ENCODE measurements at places on chromosomes 12 and 14.
A peak's percentile ranks its signal among the peaks of the same experiment; 100 is the strongest.

- DNase-seq: no peak
Observed at GRCh38 chr12:71639341-71639760, 24.3 kb downstream of the ZFC3H1 start.

GRCh38 chr12:66587912-66588311 is 91.0 kb downstream of the GRIP1 start:
- no peak for DNase-seq

DNA sequence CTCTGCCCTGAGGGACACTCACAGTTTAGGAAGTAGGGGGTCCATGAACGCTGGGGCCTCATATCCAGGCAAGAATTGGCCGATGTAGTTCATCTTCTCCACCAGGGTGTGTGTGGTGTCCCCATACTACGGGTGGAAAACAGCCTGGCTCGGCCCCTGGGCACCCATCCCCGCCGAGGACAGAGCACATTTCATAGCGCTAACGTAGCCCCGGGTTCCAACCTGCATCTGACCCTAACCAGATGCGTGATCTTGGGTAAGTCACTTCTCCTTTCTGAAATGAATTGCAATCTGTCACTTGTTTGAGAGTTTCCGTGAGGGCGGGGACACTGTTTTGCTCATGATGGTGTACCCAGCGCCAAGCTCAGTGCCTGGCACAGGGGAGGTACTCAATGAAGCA is 9.0 kb downstream of the HPD start:
- DNase-seq: no peak

GRCh38 chr12:131755305-131756113 is 44.6 kb downstream of the SFSWAP start:
- DNase-seq: no peak

DNA sequence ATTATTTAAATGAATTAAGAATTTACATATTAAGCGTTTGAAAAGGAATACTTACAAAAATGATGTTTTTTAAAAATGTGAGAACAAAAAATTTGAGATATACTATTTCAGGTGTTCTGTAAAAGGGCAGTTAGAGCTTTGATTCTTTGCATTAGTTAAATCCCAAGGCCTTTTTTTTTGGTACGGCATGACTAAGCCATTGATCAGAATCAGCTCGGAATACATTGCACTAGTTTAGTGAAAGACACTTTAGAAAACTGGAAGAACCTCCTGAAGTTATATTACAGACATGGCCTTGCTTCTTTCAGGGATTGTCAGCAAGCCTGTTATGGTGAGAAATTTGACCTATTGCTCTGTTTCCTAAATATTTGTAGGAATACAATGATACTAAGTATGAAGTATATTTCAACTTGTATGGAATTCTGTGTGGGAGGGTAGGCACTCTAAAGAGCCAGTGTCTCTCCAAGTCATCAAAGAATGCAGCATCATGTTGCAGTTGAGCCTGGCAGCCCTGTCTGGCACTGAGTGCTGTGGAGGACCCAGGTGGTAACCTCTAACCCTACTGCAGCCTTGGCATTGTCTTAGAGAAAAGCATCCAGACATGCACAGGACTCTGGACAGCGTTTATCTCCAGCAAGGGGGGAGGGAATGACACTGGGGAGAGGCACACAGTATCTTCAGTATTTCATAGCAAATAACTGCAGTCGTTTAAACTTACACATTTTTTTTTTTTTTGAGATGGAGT is 1.5 kb downstream of the KLC1 start:
- no peak for DNase-seq

DNA sequence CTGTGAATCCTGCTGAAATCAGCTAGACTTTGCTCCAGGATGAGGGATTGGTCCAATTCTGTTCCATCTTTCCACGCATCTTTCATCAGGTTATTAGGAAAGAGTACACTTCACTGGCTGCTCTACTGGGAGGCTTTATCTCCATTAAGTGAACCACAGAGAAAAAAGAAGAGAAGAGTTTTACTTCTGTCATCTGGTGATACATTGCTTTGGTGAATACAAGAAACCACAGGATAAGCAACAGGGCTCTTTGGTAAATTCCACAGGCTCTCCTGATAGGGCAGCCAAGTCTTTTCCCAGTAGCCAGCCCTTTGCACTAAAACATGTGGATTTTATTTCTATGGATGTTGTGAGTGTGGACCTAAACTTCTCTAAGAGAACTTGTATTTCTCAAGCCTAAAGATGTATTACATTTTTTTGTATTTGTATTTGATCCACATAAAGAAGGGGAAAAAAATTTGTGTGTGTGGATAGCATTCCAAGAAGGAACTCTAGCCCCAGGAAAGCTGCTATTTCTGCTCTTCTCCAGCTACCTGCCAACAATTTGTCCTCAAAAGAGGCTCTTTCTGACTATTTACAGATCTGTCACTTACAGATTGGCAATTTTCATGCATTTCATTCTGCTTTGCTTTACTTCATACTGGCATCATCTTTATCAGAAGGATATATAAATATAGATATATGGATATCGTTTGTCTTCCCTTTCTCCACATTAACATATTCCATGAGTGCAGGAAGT is 1117.6 kb upstream of the TMEM132C start:
- DNase-seq: no peak

DNA sequence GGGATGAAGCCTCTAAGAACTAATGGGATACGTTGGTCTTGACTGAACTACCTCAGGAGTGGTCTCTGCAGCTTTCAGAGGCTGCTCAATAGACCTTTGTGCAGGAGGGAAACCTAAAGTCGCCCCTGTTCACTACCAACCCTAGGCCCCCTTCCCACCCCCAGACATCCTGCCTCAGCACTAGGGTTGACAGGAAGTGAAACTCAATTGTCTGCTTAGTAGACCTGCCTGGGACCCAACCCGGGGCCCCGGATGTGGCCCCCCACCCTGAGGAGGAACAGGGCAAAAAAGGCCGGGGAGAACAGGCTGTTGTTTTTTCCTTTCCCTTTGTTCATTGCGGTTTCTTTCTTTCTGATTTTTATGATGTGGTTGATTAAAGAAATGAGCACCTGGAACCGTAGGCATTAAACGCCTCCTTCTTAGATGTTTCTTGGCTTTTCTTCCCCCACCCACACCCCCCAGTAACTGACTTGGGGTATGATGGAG is 1.6 kb upstream of the DGKA start:
- peak; percentile 90 for DNase-seq

- no peak for DNase-seq
Observed at GRCh38 chr12:91785655-91786498, 359.8 kb downstream of the BTG1 start.

- DNase-seq: no peak
Observed at GRCh38 chr12:52828156-52828555, 6.0 kb downstream of the KRT79 start.

GRCh38 chr14:43789458-43789857 is 717.6 kb downstream of the FSCB start:
- no peak for DNase-seq

DNA sequence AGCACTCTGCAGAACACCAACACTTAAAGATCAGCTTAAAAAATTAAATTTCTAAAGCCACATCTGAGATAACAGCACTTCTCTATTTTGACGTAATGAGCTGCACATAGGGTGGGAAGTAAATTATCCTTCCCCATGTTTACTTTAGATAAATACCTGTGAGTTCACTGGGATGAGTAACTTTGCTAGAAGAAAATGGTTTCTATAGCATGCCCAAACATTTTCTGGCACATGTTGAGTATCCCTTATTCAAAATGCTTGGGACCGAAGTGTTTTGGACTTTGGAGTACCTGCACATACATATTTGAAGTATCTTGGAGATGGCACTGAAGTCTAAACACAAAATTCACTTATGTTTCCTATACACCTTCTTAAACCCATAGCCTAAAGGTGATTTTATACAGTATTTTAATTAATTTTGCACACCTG is 6.6 kb downstream of the SLC38A2 start:
- no peak for DNase-seq

DNA sequence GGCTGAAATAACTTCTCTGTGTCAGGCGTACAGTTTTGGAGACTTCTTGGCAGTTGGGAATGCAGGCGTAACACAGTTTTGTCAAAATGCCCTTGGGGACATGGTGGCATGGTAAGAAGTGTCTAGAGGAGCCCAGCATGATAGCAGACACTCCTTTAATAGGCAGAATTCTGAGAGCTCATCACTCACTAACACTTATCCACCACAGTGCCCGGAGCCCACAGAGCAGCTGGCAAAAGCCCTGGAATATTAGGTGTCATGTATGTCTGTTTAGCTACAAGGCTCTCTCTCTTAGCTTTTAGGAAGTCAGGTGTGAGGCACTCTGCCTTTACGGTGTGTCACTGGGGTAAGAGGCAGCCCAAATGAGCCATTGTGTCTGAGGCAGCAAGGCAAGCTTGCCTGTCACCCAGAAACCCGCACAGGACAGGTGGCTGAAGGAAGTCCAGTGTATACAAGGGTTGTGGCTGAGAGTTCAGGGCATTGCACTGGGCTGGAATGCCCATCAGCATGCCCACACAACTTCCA is 96.3 kb downstream of the ESRRB start:
- DNase-seq: no peak

DNA sequence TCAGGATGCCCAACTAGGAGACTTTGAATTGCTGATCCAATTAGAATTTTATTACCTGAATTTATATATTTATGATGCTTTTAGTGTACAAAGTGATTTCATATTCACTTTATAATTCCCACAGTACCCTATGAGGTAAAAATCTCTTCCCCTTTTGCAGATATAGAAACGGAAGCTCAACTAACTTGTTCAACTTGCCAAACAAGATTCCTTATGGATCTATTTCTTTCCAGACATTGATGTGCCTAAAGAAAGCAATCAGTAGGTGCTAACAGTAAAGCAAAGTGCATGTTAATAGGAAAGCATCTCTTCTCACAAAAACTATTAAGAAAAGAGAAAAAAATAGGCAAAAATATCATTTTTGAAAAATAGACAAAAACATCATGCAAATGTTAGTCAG is 65.9 kb upstream of the PPP1R12A start:
- DNase-seq: no peak

DNA sequence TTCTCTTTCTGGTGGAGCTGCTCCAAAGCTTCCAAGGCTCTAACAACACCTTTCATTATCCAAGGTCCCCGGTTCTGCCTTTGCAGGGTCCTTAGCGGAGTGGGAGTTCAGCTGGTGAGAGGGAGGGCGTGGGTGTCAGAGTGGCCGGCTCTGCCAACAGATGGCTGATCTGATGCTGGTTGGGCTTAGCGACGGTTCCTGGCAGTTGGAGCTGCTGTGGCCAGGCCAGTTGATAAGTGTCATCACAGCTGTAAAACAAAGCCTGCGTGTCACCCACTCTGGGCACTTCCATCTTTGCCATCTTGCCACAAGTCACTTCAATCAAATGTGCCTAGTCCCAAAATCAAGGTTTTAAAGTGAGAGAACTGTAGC is 36.3 kb downstream of the RIN3 start:
- no peak for DNase-seq

DNA sequence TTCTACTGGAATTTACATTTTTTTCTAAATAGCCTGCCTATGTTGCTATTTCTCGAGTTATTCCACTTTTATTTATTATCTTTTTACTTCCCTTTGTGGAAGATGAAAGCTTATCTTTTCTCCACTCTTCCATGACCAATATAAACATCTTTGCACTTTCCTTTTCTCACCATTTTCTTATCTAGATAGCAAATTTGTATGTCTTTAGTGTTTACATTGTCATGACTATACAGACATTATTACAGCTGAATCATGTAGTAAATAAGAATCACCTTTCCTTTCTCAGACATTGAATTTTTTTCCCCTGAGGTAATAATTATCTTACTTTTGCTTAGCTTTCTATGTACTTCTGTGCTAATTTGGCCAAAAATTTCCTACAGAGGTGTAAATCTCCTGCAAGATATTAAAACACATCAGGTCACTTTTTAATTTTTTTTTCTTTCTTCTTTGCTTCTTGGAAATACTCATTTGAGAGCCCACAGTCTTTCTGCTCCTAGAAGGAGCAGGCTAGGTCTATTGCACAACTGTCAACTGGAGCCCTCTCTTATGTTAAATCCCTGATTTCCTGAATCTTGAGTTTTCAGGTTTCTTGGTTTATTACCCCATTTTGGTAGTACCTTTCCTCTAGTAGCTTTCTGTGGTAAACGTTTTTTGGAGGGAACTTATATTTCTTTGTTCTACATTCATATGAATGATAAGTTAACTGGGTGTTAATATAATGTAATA is 109.0 kb upstream of the ATP2B1 start:
- DNase-seq: no peak

DNA sequence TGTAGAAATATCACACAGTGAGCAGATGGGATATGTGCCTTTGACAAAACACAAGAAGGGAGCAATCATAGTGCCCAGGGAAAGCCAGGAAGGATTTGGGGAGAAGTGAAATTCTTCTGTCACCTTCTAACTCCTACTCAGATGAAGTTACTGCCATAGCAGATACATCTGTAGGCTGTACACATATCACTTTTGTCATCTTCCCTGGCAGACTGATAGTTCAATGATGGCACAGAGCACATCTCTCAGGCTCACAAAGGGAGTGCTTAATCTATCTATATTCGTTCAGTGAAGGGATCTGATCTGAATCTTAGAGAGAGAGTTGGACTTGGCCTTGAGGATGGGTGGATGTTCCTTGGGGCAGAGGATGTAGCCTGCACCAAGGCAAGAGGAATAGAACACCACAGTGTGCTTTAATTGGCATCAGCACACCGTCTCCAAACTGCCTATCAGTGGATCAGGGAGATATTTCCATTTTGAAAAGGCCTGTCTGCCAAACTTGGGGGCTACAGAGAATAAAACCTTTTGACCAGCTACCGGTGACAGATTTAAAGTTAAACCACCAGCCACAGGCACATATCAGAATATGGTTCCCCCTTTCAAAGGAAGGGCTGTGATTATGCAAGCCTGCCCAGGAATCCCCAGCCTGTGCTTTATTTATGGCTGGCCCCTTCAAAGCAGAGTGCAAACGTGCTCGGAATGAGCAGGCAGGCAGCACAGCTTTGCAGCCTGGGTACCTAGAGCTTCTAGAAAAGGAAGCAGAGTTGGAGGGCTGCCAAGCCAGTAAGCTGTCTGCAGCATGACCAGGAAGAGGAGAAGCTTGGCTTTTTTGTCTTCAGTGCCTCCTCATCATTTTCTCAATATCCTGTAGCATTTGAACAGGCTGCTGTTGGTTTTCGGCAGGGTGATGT is 165.5 kb upstream of the DYRK2 start:
- peak; percentile 76 for DNase-seq

DNA sequence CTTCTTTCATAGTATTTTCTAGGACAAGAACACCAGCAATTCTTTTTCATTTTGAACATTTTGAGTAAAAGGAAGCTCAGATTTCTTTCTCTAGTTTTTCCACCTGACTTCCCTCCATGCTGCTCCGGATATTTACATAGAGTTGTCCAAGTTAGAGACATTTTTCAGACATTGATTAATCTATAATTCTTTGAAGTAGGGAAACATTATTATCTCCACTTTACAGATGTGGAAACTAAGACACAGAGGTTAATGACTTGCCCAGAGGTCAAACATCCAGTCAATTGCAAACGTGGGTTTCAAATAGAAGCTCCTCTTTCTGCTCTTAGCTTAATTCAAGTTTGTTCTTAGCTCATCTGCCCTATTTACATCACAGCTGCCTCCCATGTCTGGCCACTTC is 138.3 kb downstream of the EGLN3 start:
- DNase-seq: no peak

GRCh38 chr12:54129028-54129903 is 59.5 kb downstream of the SMUG1 start:
- DNase-seq: no peak

GRCh38 chr12:119122751-119123150 is 56.0 kb upstream of the HSPB8 start:
- DNase-seq: no peak

GRCh38 chr12:93335603-93336162 is 42.0 kb upstream of the NUDT4 start:
- DNase-seq: no peak

- no peak for DNase-seq
Observed at GRCh38 chr12:2963760-2964292, 4.6 kb downstream of the TEAD4 start.

- DNase-seq: no peak
Observed at GRCh38 chr14:63088865-63089264, 43.6 kb upstream of the KCNH5 start.

All from CD4-positive, alpha-beta T cell (primary cell).